ENCODE measurements at places on chromosomes 4 and X. TPM values are rescaled to one million over a fixed set of nuclear protein-coding genes. Genes with fewer than 3 reads are reported as not detected.

DNA sequence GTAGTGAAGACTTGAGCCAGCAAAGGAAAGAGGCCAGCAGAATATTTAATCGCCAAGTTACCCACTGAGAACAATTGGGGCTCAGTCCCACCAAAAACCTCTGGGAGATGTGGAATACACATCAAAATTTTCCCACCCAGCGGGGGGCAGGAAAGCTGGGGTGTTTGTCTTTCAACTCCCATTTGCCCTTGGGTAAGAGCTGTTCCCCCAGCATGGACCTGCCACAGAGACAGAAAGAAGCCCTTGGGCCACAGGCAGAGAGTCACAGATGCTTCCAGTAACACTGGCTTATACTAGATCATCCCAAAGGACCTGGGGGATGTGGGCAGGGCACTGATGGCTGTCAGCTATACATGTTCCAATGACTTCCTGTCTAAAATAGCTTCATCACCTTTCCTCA lies 18.9 kb upstream of the FBXW7 start:
- DNase-seq, result no peak

GRCh38 chrX:40749681-40750494 lies 14.5 kb upstream of the MED14 start:
- no peak for DNase-seq

DNA sequence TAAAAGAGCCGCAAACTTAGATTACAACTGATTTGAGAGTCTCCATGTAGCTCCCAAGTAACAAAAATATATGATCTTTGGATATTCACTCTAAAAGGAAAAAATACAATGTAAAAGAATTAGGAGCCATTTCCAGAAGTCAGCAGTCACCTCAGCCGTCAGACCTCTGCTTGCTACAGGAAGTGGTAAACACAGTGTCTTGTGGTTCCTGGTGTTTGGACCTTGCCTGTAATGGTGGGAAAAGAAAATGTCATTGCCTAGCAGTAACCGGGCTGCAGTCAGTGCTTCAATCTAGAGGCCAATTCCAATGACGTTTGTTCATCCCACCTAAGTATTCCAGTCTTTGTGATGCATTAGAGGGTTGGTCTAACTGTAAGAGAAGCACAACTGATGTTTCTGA lies 28.9 kb upstream of the SMIM31 start:
- DNase-seq, result no peak

GAGE12J gene
- not detected for total RNA-seq

DNA sequence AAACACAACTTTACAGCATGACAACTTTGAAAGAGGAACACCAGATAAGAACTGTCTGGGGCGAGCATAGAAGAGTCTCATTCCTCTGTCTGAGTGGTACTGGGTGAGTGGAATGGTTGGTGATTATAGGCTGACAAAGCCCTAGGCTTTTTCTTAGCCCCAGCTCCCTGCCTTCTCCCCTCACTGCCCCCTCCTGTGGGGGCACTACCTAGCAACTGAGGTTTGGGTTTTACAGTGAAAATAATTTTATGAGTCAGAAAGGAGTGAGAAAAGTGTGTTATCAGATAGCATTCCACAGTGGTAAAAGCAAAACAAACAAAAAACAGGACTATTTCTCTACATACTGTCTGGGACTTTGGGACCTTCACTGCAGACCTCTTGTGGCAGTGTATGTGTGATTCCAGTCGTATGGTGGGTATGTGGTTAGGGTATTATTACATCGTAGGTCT lies 10.5 kb upstream of the TMEM165 start:
- no peak for DNase-seq

F9 gene
- 0.24 TPM for total RNA-seq

DNA sequence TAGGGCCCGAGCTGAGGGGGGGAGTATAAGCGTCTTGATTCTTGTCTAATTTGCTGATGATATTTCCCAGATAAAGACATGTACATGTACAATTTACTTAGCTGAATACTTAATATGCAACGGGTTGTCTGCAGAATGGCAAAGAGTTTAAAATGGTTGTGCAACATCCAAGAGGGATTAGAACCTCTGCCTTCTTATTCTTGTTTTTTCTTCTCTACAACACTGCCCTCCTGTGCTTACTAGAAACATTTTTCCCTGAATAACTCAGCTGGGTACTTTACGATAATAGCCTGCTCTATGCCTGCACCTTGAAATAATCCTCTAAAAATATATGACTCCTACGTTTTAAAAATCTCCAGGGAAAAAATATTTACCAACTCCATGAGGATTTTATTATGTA lies 41.8 kb downstream of the INTS12 start:
- no peak for DNase-seq

- no peak for DNase-seq
These were observed 59.2 kb downstream of the ADGRG2 start for GRCh38 chrX:19063030-19063429.

DNA sequence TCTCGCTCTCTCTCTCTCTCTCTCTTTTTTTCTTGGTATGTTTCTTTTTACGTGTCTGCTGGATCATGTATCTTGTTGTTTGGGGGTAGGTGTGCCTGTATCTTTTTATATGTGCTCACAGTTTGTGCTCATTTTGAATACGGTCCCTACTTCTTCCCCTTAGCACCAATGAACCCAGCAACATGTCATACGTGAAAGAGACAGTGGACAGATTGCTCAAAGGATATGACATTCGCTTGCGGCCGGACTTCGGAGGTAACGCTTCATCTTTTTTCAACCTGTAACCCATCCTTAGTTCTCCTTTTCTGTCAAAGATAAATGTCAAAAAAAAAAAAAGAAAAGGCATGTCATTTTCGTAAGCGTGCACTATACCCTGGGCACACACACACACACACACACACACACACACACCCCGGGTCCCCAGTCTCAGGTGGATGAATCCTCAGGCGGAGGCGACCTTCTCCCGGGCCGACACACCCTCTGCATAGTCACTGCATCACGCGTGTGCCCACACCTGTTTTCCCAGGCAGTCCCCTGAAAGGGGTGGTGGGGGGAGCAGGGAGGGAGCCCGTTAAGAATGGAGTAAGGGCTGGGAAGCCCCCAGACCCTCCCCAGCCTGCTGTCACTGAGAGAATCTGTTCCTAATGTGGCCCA lies 511 bp downstream of the GABRB1 start:
- DNase-seq, result no peak

ATG4A gene
- 11.5 TPM for total RNA-seq

DNA sequence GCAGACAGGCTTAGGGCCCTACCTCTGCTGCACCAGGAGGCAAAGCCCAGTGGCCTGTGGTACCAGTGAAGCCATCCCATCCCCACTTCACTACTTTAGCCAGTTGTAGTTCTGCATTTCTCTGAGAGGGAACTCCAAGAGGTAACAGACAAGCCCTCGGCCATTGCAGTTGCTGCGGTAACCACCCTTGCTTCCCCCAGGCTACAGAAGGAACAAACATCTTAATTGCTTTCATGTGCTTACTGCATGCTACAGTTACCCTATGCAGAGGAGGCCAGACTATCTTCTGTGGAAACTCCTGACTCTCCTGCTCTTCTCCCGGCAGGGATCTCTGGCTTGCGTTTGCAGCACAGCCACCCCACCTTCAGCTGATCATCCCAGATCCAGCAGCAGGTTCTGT lies 67.8 kb downstream of the SPIN4 start:
- no peak for DNase-seq

GRCh38 chr4:31482691-31483090 lies 762.5 kb downstream of the PCDH7 start:
- DNase-seq, result no peak

METTL14 gene
- 53.8 TPM for total RNA-seq
